ENCODE measurements at places on chromosomes 1 and 21.

DNA sequence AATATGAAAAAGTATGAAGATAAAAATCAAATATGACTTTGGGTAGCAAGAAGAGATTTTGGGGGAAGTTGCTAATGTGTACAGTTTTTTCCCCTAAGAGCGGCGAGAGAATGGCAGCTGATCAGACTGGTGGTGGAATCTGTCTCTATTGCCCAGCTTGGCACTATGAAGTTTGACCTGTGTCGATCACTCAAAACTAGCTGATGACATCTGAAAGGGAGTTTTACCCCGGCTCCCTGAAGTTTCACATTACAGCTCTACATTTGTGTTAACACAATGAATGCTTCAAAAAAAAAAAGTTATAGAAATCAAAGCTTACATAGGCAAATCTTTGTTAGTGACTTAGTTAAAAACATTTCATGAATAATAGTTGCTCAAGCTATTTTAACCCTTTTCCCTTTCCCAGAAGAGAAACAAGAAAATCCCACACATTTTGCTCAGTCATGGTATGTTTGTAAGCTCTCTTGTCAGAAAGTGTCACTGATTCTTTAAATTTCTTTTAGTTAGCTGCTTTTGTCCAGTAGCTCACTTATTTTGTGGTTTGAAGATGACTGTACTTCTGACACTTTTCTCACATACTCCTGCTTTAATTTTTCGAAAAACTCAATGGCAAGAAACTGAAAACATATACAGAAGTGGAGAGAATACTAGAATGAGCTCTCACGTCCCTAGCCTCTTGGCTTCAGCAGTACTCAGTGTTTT, 41.3 kb downstream of the DYRK1A start:
- peak; percentile 38 for DNase-seq

- DNase-seq, result no peak
These were observed 3.9 kb upstream of the IFI44 start for GRCh38 chr1:78645723-78646122.

- no peak for DNase-seq
These were observed 142.5 kb downstream of the C1orf94 start for GRCh38 chr1:34319218-34319617.

GRCh38 chr1:170074250-170075157, at the start of gene KIFAP3:
TSS of gene KIFAP3 (minus strand) at chr1:170074695. CDS start at chr1:170074467, 228 bp downstream.
- DNase-seq, result peak; percentile 99

DNA sequence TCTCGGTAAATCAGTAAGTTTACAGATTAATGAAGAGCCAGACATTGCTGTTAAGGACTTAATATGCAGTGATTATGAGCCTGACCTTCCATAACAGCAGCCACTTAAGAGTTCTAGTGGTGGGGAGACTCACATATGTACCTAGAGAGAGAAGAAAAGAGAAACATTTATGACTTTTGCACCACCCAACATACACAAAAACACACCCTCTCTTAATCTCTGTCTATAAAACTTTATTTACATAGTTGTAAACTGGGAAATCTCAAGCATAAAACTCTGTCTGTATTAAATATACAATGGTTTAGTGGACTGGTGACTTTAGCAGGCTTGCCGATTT, 347.4 kb upstream of the ADGRL2 start:
- no peak for DNase-seq

DNA sequence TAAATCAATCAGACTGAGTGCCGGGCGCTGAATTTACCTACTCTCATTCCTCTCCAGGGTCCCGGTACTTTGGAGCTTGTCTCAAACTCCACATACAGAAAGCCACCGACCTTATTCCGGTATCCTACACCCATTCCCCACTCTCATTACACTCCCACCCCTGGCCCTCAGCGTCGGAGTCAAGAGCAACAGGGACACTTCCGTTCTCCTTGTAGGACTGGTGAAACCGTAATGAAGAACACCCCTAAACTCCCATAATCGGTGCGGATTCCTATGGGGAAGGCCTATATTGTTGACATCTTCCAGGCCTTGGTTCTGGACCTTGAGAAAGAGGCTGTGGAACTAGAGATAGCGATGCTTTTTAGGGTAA, 798 bp downstream of the ZBED6 start:
- peak; percentile 48 for DNase-seq

GRCh38 chr1:209728466-209728865, 23.8 kb downstream of the HSD11B1 start:
- DNase-seq, result no peak

DNA sequence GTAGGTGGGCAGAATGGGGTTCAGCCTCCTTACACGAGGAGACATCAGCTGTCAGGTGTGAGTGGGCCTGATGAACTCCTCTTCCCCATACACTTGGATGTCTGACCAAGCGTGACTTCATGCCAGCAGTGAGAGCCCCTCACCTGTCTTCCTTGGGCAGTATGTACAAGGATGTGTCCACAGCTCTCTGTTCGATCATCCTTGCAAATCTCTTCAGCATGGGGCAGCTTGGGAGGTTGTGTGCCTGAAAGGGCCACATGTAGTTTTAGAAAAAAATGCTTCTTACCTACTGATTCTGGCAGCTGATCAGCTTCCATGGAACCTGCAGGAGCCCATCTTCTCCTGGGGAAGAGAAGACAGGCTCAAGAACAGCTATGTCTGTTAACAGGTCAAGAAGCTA, 18.0 kb downstream of the ACP6 start:
- DNase-seq, result no peak

DNA sequence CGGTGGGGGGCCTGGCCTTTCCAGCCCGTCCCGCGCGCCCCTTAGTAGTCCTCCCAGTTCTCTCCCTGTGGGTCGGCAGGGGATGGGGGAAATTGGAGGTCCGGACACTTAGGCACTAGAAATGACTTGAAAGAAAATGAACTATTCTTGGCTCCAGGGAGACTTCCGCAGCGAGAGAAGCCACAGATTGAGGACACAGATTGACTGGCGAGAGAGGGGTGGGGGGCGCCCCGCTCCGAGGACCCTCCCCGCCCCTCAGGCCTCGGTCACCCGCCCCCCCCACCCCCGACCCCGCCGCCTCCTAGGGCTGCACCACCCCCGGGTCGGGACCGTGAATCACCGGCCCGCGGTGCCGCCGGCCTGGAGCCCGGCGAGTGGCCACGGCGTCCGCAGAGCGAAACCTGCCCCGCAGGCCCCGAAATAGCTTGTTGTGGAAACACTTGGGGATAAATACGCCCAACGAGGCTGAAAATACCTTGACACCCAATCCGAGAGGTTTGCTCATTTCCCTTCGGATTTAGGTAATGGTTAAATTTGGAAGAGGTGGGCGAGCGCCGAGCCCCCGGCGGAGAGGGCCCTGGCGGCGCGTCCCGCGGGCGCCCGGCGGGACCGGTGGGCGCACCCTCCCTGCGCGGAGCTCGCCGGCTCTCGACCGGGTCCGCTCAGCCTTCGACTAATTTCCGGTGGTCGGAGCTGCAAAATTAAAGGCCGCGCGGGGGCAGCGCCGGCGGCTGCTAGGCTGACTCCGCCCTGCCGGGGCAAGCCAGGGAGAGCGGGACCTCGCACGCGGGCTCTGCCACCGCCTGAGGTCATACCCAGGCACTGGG, at the start of gene GFI1:
Gene GFI1 (minus strand): TSS at position 675 of the 827 bp plus-strand sequence. CDS start 3,438 bp downstream, outside the sequence.
- DNase-seq, result peak; percentile 42

DNA sequence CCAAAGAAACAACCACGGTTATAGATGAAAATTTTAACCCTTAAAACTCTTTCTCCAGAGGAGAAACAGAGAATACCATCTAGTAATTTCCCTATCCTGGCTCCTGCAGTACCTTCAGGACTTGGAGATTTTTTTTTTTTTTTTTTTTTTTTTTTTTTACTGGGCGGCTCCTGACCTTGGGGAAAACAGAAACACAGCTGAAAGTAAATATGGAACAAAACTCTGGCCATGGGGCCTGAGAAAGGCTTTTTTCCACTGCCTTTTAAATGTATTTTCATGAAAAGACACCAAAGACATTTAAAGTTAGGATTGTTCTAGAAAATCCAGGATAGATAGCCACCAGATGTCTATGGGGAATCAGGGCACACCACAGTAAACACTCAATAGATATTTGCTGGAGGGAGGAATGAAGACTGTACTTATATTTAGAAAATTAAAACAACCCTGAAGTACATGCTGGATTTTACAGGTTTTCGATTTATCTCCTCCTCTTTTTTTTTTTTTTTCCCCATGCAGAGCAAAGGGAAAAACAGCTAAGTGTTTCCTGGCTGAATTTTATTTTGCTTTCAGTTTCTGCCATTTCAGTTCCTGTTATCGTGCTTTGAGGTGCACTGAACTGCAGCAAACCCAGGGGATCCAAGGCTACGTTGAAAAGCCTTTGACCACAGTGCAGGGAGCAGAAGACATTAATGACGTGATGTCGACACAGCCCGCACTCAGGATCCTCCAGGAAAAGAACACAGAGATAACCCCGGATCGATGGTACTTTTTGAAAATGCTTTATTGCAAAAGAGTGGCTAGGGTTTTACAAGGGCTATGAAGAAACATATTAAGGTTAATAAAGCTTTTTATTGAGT, 35.7 kb upstream of the CNN3 start:
- DNase-seq, result peak; percentile 78

- DNase-seq, result no peak
These were observed 183.3 kb downstream of the NEK7 start for GRCh38 chr1:198340139-198340538.

DNA sequence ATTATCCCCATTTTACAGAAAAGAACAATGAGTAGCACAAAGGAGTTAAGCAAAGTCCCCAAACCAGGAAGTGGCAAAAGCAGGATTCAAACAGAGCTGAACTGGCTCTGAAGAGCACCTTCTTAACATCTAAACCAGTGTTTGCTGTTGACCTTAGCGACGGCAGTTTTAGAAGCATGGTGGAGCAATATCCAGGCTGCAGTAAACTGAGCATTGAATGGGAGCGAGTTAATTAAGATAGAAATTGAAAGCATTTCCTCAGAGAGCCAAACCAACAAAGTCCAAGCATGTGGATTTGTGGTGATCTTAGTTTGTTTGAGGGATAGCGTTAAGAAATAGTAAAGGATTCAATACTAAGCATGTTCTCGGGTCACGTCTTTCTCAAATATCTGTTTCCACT, 13.4 kb upstream of the ZNF281 start:
- no peak for DNase-seq

GRCh38 chr1:232012773-232013386, 386.3 kb downstream of the DISC1 start:
- peak; percentile 90 for DNase-seq

GRCh38 chr1:47351305-47351704, 17.7 kb downstream of the CMPK1 start:
- no peak for DNase-seq

DNA sequence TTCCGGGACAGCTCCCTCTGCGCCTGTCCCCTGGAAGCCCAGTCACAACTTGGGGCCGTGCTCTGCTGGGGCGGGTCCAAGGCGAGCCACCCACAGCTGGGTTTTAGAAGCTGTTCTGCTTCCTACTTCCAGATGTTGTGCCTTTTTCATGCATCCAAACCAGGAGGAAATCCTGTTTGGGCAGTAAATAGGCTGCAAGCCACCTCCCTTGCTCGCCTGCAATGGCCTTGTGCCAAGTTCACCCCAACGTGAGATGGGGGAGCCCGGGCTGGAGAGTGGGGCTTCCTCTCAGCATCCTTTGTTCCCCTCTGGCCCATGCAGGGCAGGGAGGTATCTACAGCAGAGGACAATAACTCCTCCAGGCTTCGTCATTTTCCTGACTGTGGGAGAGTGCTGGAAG, 73.2 kb downstream of the DMRTB1 start:
- no peak for DNase-seq

DNA sequence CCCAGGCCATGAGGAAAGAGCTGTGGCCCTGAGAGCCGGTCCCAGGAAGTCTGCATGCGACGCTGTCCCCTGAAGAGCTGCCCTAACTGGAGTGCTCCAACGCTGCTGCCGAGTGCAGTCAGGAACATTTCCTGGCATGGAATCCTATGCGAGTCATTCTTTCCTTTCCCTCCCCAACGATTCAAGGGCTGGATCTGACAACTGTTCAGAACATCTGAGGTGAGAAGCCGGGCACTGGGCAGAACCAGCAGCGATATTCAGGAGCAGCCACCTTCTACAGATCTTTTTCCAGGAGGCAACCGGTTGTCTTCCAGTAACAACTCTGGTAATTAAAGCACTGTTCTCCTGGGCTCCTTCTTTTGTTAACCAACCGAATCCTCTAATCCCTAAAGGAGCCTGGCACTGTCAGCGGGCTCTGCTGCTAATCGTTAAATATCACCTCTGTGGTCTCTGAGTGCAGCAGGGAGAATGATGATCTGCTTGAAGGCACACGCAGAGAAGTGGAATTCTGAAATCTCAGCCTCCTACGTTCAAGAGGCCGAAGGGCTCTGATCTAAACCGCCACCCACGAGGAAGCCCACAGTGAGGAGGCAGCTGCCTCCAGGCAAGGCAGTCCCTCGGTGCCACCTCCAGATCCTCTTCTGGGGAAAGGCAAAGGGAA, 55.8 kb downstream of the SLC45A1 start:
- peak; percentile 85 for DNase-seq

GRCh38 chr1:222890716-222891115, 75.9 kb downstream of the DISP1 start:
- no peak for DNase-seq

- peak; percentile 16 for DNase-seq
These were observed 83.6 kb upstream of the RGS1 start for GRCh38 chr1:192491804-192492554.

GRCh38 chr1:104466068-104466467, 716.4 kb downstream of the AMY1C start:
- no peak for DNase-seq

DNA sequence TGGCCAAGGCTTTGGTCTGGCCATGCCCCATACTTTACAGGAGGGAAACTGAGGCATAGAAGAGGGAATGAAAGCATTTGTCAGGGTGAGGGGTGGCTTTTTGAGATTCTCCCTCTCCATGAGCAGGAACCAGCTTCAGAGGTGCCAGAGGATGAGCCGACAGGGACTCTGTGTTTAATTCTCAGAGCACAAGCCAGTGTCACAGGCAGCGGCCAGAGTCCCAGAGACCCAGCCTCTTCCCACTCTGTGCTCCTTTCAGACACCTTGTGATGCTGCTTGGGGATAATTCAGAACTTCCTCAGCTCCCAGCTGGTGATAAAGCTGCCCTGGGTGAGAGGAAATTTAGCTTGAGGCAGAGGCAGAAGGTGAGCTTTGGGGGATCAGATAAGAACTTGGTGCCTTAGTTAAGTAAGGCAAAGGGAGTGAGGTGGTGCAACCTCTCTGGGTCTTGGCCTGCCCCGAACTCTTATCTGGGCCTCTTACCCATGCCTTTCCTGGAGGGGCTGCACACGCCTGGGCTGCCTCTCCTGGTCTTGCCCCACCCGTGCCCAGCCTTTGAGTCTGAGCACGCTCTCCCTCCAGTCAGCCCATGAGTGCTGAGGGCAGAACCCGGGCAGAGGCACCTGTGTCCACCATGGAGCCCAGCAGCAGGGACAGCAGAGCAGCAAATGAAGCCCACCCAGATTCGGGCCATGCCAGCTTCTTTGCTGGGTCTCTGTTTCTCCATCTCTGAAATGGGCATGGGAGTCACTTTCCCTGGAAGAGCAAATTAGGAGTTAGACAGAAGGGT, 175.6 kb upstream of the C1orf174 start:
- DNase-seq, result no peak

- no peak for DNase-seq
These were observed 4.8 kb upstream of the CHIA start for GRCh38 chr1:111285879-111286278.

DNA sequence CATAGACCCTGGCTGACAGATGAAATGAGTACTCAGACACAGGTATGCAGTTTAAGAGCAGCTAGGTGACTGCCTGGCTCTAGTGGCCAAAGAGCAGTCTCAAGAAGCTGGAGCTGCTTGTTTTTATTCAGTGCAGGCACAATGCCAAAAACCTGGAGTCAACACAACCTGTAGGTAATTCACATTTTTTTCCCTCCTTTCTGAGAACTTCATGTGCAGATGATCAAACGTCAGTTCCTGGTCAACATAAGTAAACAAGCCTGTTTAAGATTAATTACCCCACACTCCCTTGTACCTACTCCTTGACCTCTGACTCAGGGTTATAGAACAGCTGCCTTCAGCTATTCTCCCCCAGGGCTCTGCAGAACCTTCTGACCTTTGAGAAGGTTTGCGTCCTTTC, 17.3 kb upstream of the ACADM start:
- no peak for DNase-seq
